Activated CD4-positive, alpha-beta T cell treated with anti-CD3 and anti-CD28 coated beads, Interleukin-10, Interleukin-2, amounts not matched to agents 100 ng/mL and 50 ng/mL, durations not matched to agents 16 hours and 8 hours (primary cell): ENCODE measurements at places on chromosomes 6 and 20.

DNA sequence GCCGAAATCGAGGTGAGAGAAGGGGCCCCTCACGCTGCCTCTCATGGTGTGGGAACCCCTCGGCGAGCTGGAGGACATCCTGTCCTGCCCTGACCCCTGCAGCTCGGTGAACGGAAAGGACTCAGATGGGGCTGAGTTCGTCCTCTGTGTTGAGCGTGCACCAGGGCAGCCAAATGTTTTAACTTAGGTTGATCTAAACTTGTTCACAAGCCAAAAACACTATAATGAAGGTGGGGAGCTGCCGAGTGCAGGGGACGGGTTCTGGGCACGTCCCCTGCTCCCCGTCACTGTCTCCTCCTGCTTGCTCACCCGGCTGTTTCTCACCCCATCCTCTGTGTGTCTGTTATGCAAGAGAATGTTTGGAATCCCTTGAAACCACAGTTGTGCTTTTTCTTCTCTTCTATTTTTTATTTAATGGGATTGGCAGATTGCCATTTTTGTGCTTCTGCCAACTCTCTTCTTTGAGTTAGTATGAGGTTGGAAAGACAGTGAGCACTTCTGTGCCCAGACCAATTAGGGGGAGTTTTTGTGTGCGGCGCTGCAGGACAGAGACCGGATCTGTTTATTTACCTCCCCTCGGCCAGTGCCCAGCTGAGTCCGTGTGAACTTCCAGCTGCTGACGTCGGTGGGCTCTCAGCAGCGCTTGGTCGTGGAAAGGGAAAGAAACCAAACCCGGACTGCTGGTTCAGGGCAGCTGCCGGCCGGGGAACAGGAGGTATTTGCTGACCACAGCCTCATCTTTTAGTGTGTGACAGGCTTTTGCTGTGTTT, 158.1 kb downstream of the DTNBP1 start:
- DNase-seq: no peak

GRCh38 chr6:7727086-7727945, 1.4 kb downstream of the BMP6 start:
- no peak for DNase-seq

DNA sequence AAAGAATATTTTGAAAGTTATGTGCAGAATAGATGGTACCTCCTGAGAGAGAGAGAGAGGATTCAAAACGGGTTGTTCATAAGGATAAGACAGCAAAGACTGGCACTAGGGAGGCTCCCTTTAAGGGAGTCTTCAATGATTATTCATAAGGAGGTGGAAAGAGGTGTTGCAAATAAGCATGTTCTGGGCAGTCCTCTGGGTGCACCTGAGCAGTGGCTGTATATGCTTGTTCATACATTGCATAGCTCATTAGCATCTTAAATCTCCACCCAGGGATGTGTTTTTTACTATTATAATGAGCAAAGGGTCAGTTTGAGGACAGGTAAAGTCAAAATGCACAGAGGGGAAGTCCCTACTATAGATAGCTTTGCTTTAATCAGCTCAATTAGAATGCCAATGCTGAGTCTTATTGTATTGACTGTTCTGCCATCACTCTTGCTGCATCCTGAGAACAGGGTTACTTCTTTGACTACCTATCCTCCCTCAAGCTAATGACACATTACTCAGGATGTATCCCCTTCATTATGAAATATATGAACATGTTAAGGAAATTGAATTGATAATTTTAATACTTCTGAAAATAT, 10.0 kb upstream of the SIRPG start:
- no peak for DNase-seq

DNA sequence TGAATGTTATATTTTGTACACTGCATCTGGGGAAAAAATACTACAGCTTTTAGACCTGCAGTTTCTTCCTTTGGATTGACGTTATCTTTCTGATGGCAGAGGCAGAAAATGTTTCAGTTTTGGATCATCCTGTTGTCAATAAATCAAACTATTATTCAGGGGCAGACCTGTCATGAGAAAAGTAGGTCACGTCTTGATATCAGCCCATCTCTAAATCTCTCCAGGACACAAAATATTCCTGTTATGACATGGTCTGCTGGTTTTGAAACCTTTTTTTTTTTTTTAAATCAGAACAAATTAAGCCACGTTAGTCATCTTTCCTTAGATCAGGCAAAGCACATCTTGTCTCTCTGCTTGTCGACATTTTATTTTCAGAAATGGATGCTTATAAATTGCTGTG, 24.0 kb downstream of the IL20RA start:
- no peak for DNase-seq

DNA sequence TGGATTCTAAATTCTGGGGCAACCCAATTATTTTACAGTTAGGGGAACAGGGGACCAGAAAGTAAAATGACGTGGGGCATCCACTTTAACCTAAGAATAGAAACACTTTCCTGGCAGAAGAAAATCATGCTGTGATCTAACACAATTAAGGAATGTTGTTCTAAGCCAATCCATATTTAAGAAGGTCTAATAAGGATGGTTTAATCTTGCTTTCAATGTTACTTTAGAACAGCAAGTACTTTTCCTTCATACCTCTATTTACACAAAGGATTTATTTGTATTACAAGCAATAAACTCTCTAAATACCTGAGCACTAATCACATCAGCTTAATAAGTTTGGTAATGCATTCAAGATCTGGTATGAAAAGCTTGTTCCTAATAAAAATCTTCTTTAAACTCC, 32.4 kb downstream of the SLC2A12 start:
- no peak for DNase-seq

- DNase-seq: no peak
Observed at GRCh38 chr6:9646342-9647070, 768.4 kb downstream of the TFAP2A start.
